ENCODE measurements at places on chromosomes 1 and 21. TPM values are rescaled to one million over a fixed set of nuclear protein-coding genes. Genes with fewer than 3 reads are reported as not detected.

- no peak for DNase-seq
- no peak overlapping the region for H3K4me3 ChIP-seq
- no peaks in the 10 kb centered on the region for H3K27me3 ChIP-seq
- no peaks in the 10 kb centered on the region for H3K4me1 ChIP-seq
- peaks cover 94% of the 10 kb centered on the region for H3K36me3 ChIP-seq
Observed at GRCh38 chr1:3828391-3828790, 28.6 kb downstream of the CEP104 start.

DNA sequence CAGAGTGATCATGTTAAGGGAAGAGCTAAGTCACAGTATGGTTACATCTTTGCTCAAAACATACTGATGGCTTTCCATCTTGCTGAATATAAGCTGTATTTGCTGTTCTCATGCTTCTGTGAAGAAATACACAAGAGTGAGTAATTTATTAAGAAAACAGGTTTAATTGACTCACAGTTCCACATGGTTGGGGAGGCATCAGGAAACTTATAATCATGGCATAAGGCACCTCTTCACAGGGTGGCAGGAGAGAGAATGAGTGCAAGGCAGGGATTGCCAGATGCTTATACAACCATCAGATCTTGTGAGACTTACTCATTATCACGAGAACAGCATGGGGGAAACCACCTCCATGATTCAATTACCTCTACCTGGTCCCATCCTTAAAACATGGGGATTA, 24.4 kb upstream of the RGS5 start:
- no peak overlapping the region for H3K27ac ChIP-seq
- H3K4me3 ChIP-seq: no peak overlapping the region

- H3K4me3 ChIP-seq: no peak overlapping the region
- no peaks in the 10 kb centered on the region for H3K4me1 ChIP-seq
Observed at GRCh38 chr1:56120021-56120420, 459.3 kb downstream of the PLPP3 start.

DNA sequence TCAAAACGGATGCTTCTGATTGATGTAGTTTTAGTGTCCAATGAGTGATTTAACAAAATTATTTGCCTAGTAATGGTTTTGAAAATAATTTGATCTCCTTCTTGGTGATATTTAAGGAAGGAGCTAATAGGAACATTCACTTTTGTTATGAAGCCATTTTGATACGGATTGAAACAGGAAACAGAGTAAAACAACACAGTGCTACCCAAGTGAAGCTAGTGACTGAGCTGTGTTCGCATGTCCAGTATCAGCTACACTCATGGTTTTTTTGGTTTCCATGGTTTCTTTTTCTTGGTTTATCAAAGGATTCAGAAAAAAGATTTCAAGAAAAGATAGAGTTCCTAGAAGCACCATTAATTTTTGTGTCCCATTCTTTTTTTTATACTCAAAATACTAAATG, 40.1 kb upstream of the PLEKHO1 start:
- H3K27me3 ChIP-seq: no peaks in the 10 kb centered on the region
- peak overlapping the region; percentile 37 for H3K27ac ChIP-seq
- H3K36me3 ChIP-seq: peaks cover 29% of the 10 kb centered on the region
- H3K4me3 ChIP-seq: no peak overlapping the region

DNA sequence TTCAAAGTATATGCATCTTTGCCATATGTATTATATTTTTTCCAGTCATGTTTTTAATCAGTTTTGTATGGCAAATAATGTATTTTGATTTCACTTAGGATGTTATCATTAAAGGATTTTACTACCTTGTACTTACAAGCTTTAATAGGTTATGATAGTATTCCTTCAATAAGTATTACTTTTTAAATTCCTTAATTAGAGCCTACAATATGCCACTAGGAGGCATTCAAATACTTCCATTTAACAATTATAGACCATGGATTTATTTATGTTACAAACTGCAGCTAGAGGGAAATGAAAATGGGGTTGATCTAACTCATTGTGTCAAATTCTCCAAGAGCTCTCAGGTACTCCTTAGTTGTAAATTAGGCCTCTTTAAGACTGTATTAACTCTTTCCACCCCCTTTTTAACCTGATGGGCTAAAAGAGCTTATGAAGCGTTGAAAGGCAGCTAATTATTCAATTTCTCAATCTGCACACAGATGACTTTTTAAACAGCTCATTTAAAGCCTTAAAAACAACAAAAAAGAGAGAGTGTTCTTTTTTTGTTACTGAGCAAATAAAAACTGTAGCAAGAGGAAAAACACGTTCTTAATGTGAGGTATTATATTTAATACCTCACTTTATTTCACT, 156.2 kb downstream of the DENND1B start:
- no peaks in the 10 kb centered on the region for H3K27me3 ChIP-seq
- no peak overlapping the region for H3K4me3 ChIP-seq
- DNase-seq: no peak

DNA sequence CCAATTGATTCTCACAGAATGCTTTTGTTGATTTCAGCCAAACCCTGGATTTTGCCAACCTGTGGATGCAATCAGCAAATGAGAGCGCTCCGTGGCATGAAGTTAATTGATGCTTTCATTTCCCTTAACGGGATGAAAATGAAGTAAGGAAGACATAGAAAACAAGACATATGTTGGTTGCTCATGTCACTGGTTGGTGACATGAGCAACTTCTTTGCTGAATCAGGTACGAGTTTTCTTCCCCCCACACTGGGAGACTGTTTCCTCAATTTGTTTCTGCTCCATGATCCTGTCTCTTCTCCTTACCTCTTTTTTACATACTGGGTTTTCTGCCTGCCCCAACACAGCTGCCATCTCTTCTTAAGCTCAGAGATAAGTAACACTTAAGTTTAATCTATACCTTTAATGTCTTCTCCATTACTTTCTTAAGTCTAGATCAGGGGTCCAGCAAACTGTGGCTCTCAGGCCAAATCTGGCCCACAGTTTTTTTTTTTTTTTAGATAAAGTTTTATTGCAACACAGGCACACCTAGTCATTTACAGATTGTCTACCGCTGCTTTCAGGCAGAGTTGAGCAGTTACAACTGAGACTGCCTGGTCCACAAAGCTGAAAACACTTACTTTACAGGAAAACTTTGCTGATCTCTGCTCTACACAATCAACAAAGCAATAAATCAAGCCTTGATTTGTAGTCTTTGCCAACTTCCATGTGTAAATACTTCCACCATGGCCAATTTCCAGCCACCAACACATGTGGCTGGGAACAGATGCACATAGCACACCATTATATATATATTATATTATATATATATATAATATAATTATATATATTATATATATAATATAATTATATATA, 13.3 kb downstream of the GPR157 start:
- no peak overlapping the region for H3K27ac ChIP-seq
- H3K4me3 ChIP-seq: no peak overlapping the region
- peaks cover 30% of the 10 kb centered on the region for H3K4me1 ChIP-seq
- H3K36me3 ChIP-seq: peaks cover 4% of the 10 kb centered on the region

- no peak overlapping the region for H3K4me3 ChIP-seq
- no peaks in the 10 kb centered on the region for H3K36me3 ChIP-seq
- H3K4me1 ChIP-seq: peaks cover 11% of the 10 kb centered on the region
- DNase-seq: no peak
Observed at GRCh38 chr1:225435957-225436392, 8.1 kb upstream of the LBR start.

- H3K36me3 ChIP-seq: peaks cover 26% of the 10 kb centered on the region
- peak overlapping the region; percentile 33 for H3K27ac ChIP-seq
- H3K4me3 ChIP-seq: no peak overlapping the region
- no peaks in the 10 kb centered on the region for H3K27me3 ChIP-seq
- H3K4me1 ChIP-seq: peaks cover 10% of the 10 kb centered on the region
Observed at GRCh38 chr1:5967351-5968160, 24.7 kb downstream of the NPHP4 start.

GRCh38 chr1:55490547-55490946, 275.4 kb upstream of the USP24 start:
- H3K27ac ChIP-seq: no peak overlapping the region
- no peak for DNase-seq
- H3K4me3 ChIP-seq: no peak overlapping the region
- H3K4me1 ChIP-seq: no peaks in the 10 kb centered on the region
- no peaks in the 10 kb centered on the region for H3K36me3 ChIP-seq

- no peak overlapping the region for H3K27ac ChIP-seq
- H3K36me3 ChIP-seq: peaks cover 52% of the 10 kb centered on the region
- H3K4me3 ChIP-seq: peak overlapping the region; percentile 94
- DNase-seq: no peak
- peaks cover 36% of the 10 kb centered on the region for H3K4me1 ChIP-seq
Observed at GRCh38 chr1:145916745-145917144, 1.8 kb downstream of the PEX11B start.

DNA sequence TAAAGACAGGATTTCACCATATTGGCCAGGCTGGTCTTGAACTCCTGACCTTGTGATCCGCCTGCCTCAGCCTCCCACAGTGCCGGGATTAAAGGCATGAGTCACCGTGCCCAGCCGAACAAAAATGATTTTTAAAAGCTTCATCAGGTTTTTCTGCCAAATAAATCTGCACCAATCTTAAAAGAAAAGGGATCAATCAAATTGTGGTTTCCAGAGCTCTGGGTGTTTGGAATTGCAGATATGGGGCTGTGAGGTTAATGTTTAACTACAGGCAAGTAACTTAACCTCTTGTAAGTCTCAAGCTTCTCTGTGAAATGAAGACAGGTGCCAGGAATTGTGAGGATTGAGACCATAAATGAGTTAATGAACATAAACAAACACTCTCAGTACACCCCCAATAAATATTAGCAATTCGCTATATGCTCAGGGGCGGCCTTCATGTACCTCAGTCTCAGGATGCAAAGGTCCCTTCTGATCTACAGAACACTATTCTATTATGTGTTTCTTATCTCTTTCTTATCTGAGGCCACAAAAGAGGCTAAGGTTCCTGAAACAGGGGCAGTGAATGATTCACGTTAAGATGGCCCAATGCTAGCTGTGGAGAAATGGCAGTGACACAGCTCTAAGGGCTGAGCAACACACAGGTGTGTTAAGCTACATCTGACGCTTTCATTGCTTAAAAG, 7.1 kb upstream of the GNPAT start:
- H3K36me3 ChIP-seq: peaks cover 25% of the 10 kb centered on the region
- no peak overlapping the region for H3K4me3 ChIP-seq
- no peak overlapping the region for H3K27ac ChIP-seq
- DNase-seq: no peak
- no peaks in the 10 kb centered on the region for H3K27me3 ChIP-seq

- no peak for DNase-seq
- H3K4me3 ChIP-seq: no peak overlapping the region
- H3K36me3 ChIP-seq: no peaks in the 10 kb centered on the region
- no peak overlapping the region for H3K27ac ChIP-seq
Observed at GRCh38 chr1:88079036-88079435, 605.0 kb upstream of the PKN2 start.

DNA sequence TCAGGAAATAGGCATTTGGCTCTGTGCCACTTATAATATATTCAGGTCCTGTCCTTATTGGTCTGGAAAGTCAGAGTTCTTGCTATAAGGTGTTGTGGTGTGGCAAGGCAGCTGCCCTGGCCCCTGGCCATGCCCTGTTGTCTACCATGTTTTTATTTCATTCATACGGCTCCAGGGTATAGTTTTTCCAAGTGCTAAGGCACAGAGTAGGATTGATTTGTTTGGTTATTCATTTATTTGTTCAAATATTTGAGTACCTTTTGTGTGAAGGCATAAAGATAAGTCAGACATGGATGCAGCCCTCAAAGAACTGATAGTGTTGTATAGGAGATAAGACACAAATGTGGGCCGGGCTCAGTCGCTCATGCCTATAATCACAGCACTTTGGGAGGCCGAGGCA, 10.1 kb downstream of the ZBTB8B start:
- H3K27ac ChIP-seq: no peak overlapping the region
- no peak overlapping the region for H3K4me3 ChIP-seq
- no peaks in the 10 kb centered on the region for H3K36me3 ChIP-seq

DNA sequence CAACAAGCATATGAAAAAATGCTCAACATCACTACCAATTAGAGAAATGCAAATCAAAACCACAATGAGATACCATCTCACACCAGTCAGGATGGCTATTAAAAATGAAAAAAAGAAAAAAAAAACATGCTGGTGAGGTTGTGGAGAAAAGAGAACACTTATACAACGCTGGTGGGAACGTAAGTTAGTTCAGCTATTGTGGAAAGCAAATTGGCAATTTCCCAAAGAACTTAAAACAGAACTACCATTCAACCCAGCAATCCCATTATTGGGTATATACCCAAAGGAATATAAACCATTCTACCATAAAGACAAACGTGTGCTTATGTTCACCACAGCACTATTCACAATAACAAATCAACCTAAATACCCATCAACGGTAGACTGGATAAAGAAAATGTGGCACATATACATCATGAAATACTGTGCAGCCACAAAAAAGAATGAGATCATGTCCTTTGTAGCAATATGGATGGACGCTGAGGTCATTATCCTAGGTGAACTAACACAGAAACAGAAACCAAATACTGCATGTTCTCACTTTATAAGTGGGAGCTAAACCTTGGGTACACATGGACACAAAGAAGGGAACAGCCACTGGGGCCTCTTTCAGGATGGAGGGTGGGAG, 49.5 kb downstream of the LYST start:
- H3K4me1 ChIP-seq: no peaks in the 10 kb centered on the region
- H3K27me3 ChIP-seq: no peaks in the 10 kb centered on the region
- H3K4me3 ChIP-seq: no peak overlapping the region

- H3K27me3 ChIP-seq: no peaks in the 10 kb centered on the region
- no peaks in the 10 kb centered on the region for H3K36me3 ChIP-seq
- no peak for DNase-seq
- no peaks in the 10 kb centered on the region for H3K4me1 ChIP-seq
Observed at GRCh38 chr1:185402930-185403329, 85.9 kb upstream of the IVNS1ABP start.

- no peak overlapping the region for H3K27ac ChIP-seq
- no peak for DNase-seq
- peaks cover 11% of the 10 kb centered on the region for H3K4me1 ChIP-seq
- H3K4me3 ChIP-seq: no peak overlapping the region
- no peaks in the 10 kb centered on the region for H3K27me3 ChIP-seq
Observed at GRCh38 chr1:171984850-171985485, 143.7 kb downstream of the DNM3 start.

DNA sequence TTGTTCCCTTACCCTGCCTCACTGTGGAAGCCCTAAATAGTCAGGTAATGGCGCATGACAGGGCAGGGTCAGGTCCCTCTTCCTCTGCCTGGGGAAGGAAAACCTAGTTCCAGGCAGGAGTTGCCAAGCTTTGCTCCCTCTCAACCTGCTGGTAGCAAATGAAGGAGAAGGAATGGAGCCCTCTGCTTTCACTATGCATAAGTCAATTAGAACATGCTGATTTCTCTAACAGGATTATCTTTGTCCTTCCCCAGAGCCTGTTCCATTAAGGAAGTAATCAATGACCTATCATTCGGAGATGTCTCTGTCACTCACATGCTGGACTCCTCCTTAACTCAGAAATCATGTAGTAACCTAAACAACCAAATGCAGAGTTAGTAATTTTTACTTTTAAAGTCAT, 161.8 kb upstream of the NFIA start:
- no peak overlapping the region for H3K27ac ChIP-seq
- H3K4me1 ChIP-seq: peaks cover 41% of the 10 kb centered on the region

GJA8 gene
- total RNA-seq: not detected

HSPB7 gene
- total RNA-seq: 4,061 TPM

LCE2A gene
- total RNA-seq: not detected

THAP3 gene
- total RNA-seq: 14.9 TPM

BACH1 gene
- total RNA-seq: 38.3 TPM

HES4 gene
- total RNA-seq: 34.0 TPM

PLEKHN1 gene
- not detected for total RNA-seq

BCAR3 gene
- 23.5 TPM for total RNA-seq

THEM5 gene
- total RNA-seq: not detected

SLC9C2 gene
- not detected for total RNA-seq

APOBEC4 gene
- total RNA-seq: 0.11 TPM

TNFAIP8L2 gene
- 0.88 TPM for total RNA-seq

Measured in left ventricle myocardium inferior (tissue), 1 donor.